GM23248 (cell line): ENCODE measurements at places on chromosomes 3 and 15. TPM values are rescaled to one million over a fixed set of nuclear protein-coding genes. Genes with fewer than 3 reads are reported as not detected.

GRCh38 chr3:79810092-79810491 is 42.3 kb upstream of the ROBO1 start:
- H3K27me3 ChIP-seq: no peaks in the 10 kb centered on the region
- H3K4me3 ChIP-seq: no peak overlapping the region
- no peaks in the 10 kb centered on the region for H3K4me1 ChIP-seq

- H3K27me3 ChIP-seq: no peaks in the 10 kb centered on the region
- no peaks in the 10 kb centered on the region for H3K36me3 ChIP-seq
- no peak overlapping the region for H3K4me3 ChIP-seq
- 0 out of 2 replicates have a peak, but pooled peaks cover under 1% of the 10 kb centered on the region for H3K4me1 ChIP-seq
Observed at GRCh38 chr3:108099244-108099643, 8.4 kb upstream of the CD47 start.

DNA sequence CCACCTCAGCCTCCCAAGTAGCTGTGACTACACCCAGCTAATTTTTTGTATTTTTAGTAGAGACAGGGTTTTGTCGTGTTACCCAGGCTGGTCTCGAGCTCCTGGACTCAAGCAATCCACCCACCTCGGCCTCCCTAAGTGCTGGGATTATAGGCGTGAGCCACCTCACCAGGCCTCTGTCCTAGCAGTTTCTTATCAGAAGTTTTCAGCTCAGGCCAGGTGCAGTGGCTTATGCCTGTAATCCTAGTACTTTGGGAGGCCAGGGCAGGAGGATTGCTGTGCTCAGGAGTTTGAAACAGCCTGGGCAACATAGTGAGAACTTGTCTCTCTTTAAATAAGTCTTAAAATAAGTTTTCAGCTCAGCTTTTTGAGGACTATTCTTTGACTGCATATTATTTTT is 48.4 kb downstream of the SGO1 start:
- H3K27me3 ChIP-seq: no peaks in the 10 kb centered on the region
- no peaks in the 10 kb centered on the region for H3K36me3 ChIP-seq
- H3K4me1 ChIP-seq: no peaks in the 10 kb centered on the region
- H3K4me3 ChIP-seq: no peak overlapping the region
- H3K27ac ChIP-seq: no peak overlapping the region
- DNase-seq: no peak

GRCh38 chr3:94301366-94301765 is 238.5 kb downstream of the NSUN3 start:
- no peak overlapping the region for H3K4me3 ChIP-seq
- no peaks in the 10 kb centered on the region; the same call in 1 of the 2 replicates for H3K4me1 ChIP-seq
- no peaks in the 10 kb centered on the region for H3K27me3 ChIP-seq
- DNase-seq: peak; percentile 26

Gene ATP13A4
- not detected in 2 replicates for total RNA-seq

Gene APOD
- total RNA-seq: 0.97 TPM in 1 of 2 replicates, not detected in the other

- no peaks in the 10 kb centered on the region for H3K36me3 ChIP-seq
- H3K4me1 ChIP-seq: no peaks in the 10 kb centered on the region
- no peak for DNase-seq
- no peaks in the 10 kb centered on the region for H3K27me3 ChIP-seq
- no peak overlapping the region for H3K4me3 ChIP-seq
Observed at GRCh38 chr3:40332684-40333083, 23.2 kb downstream of the EIF1B start.

- H3K36me3 ChIP-seq: no peaks in the 10 kb centered on the region
- peak overlapping the region; percentile 6; the same call in 1 of the 2 replicates for H3K27ac ChIP-seq
- peaks cover 28% of the 10 kb centered on the region for H3K4me1 ChIP-seq
- no peak overlapping the region for H3K4me3 ChIP-seq
- no peaks in the 10 kb centered on the region for H3K27me3 ChIP-seq
Observed at GRCh38 chr15:29925227-29926082, 103.2 kb upstream of the TJP1 start.

GRCh38 chr3:105594219-105594618 is 227.5 kb downstream of the ALCAM start:
- DNase-seq: peak; percentile 83
- H3K4me1 ChIP-seq: peaks cover 36% of the 10 kb centered on the region
- peak overlapping the region; percentile 63 for H3K27ac ChIP-seq
- no peak overlapping the region for H3K4me3 ChIP-seq

Gene TMCO5A
- not detected in 2 replicates for total RNA-seq
